Erythroblast (primary cell): ENCODE measurements at places on chromosomes 7 and 10.

DNA sequence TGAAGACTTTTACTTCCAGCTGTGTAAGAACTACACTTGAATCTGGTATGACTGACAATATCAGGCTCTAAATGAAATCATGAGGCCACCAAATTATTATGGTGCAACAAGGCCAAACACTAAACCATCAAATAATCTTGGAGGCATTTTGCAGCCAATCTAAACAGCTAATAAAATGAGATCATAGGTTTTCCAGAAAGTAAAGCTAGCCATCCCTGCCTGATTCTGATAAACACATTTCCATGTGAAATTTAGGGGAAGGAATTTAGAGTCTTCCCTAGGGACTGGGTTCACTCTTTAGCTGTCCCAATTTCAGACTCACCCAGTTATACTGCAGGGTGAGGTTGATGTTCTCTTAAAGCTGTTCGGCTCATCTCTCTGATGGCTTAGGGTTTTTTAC is 190.3 kb upstream of the TMEM196 start:
- no peak for DNase-seq

DNA sequence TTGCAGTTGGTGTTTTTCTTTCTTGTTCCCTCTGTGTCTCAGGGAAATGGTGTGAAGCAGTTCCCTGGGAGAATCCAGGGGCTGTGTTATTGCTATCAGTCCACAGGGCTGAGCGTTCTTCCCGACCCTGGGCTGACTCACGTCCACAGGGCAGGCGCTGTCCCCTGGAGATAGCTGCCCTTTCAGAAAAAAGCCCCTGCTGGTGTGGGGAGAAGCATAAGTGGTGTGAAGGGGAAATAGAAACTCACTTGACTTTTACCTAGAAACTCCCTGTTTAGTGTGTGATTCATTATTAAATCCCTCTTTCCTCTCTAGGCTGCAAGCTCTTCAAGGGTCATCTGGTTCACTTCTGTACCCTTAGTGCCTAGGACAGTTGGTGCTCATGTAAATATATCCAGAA is 63.3 kb upstream of the SMNDC1 start:
- no peak for DNase-seq

- DNase-seq = peak; percentile 62
These were observed 457 bp downstream of the ACADSB start for GRCh38 chr10:123009105-123009820.

DNA sequence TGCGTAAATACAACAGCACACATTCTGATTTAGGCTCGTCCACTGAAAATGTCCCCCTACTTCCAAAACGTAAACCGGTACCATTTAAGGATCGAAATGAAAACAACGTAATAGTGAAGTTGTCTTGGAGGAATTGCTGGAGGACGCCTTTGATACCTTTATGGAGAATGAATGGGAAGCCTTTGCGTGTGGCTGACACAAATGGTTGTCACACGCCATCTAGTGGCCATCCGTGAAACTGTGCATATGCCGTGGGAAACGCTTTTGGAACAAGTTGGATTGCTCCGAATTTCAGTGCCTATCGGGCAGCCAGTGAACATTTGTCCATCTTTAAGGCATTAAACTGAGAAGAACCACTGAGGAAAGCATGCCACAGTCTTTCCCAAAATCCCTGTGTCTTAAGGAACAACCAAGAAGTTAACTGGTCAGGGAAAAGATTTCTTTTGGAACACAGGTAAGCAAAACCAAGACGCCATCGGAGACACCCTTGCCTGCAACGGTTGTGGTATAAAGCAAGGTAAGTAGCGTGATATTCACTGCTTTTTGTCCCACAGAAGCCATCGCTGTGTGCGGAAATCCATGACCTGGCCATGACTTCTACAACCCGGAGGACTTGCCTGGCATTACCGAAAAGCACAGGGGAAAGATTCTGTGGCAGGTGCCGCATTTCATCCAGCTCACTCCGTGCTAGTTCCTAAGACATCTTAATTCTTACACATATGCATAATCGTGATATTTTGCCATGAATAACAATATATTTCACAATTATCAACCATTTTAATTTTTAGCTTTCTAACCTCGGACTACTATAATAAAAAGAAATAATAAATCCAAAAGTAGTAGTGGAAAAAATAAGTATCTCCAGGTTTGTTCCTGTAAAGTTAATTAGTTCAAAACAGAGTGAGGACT is 100.6 kb downstream of the FAM204A start:
- DNase-seq = peak; percentile 81

- no peak for DNase-seq
These were observed 7.7 kb downstream of the VWA2 start for GRCh38 chr10:114246679-114247305.

DNA sequence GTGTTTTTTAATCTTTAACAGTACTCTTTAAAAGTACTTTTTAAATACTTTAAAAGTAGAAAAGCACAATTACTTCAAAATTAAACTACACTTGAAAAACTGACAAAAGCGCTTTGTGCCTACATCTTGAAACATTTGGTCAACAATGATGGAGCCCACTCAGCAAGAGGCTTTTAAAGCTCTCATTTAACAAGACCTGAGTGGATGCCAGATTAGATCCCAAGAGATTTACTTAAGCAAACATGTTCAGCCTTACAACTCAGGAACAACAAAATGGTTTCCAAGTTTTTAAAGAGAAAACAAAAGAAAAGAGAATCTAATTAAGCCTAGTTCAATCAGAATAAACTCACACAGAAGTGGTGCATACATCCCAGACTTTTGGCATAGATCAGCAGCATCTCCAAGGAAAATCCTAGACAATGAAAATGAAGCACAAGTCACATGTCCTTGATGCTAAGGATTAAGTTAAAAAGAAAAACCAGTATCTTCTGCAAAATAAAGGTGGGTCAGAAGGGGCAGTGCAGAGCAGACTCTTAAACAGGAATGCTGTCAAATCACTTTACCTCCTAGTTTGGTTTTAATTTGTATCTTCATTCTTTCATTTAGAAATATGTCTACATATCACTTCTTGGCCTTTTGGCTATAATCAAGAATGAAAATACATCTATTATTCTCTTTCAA is 26.2 kb downstream of the HIBADH start:
- DNase-seq = no peak

DNA sequence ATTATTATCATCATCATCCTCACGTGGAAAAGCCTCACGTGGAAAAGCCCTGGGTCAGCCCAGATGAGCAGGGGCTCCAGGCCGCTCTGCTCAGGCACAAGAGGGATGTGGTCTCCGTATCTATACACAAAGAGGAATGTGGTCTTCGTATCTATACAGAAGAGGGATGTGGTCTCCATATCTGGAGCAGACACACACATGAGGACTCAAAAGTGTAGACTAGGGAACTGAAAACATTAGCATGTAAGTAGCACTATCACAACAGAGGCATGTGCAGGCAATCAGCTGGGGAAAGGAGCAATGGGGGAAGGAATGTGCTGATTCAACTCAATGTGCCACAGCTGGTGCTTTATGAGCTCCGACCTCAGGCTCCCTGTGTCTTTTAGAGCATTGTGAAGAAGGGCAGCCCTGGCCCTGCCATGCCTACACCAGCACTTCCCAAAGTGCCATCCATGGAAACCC is 86.5 kb downstream of the PLXNA4 start:
- DNase-seq = peak; percentile 31

DNA sequence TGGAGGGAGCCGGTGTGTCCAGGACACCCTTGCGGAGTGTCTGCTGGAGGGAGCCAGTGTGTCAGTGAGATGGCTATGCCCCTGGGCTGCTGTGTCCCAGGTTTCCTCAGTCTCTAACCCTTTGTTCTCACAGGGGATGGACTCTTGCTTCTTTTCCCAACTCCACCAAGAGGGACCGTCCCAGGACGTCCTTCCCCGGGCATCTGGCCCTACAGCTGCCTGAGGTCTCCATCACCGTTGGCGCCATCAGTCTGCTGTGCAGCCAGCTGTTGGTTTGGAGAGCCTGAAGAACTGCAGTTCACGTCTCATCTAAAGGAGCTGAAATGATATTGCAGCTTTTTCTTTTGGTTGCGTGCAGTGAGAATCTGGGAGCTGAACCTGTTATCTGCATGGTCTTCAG is 136.2 kb downstream of the VIPR2 start:
- DNase-seq = no peak

GRCh38 chr10:37067576-37067975 is 57.8 kb upstream of the ANKRD30A start:
- DNase-seq = no peak

DNA sequence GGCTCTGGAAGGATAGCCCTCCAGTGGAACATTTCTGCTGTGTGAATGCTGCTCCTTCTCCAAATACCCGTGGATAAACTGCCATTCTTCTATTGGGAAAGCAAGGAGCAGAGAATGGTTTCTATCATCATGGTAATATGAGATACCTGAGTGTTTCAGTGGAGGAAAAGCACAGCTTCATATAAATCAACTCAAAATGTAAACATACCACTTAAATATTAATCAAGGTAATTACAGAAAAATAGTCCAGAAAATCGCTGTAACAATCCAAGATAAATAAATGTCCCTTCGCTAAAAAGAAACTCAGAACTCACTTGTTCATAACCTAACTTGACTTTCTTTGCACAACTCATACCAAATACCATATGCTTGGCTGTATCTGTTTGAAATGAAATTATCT is 635.8 kb downstream of the PARD3 start:
- DNase-seq = no peak

- no peak for DNase-seq
These were observed 31.2 kb upstream of the GPR37 start for GRCh38 chr7:124796771-124797170.

DNA sequence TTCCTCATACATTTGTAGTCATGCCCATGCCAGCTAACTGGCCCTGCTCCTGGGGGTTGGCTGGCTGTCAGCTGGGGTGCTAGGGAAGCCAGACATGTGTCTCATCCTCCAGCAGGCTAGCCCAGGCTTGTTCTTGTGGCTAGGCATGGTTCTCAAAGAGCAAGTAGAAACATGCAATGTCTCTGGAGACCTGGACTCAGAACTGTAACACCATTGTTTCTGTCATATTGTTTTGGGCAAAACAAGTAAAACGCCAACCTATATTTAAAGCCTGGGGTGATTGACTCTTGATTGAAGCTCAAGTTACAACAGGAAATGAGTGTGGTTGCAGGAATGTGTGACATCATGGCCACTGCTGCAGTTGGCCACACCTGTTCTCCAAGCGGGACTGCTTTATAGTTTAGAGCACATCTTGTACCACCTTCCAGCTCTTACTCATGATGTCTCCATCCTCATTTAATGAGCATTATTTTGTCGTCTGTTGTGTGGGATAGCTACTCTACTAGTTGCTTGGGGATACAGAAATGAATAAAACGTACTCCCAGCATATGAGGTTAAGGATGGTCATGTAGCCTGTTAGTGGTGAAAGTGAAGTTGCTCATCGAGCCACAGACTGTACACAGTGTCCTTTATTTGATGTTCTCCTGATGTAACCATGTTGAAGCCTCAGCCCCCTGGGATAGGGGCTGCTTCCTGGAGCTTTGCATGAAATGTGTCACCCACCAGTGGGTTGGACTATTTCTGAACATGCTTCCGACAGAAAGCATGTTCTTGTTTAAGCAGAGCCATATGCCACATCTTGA is 168.4 kb downstream of the SORCS3 start:
- no peak for DNase-seq

DNA sequence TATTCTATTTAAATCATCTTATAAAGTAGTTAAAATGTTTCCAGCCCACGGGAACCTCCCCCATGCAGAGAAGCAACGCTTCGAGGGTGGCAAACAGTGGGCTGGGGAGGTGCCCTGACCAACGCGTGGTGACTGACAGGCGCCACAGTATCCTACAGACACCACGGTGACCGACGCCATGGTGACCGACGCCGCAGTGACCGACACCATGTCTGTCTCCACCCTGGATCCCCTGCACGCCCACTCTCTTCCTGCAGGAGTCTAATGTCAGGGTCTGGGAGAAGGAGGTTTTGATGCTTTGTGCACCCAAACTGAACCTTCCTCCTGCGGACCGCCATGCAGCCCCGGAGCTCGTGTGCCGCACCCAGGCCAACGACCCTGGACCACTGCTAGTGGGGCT is 464.4 kb downstream of the PTPRN2 start:
- no peak for DNase-seq

DNA sequence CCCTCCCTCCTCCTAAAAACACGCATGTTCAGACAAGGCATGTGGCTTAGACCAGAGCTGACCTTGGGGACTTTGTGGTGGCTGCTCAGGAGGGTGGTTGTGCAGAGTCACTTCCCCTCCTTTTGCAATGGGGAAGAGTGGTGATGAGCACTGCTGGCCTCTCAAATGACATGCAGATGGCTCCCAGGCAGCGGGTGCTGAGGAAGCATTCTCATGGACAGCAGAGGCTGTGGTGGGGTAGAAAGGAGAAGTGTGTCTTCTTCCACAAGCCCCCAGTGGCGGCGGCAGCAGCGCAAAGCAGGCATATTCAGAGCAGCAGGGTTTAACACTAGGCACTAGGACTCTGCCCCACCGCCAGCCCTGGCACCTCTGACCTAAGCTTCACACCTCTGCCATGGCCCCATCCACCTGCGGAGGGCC is 105.9 kb upstream of the ANLN start:
- DNase-seq = peak; percentile 11

DNA sequence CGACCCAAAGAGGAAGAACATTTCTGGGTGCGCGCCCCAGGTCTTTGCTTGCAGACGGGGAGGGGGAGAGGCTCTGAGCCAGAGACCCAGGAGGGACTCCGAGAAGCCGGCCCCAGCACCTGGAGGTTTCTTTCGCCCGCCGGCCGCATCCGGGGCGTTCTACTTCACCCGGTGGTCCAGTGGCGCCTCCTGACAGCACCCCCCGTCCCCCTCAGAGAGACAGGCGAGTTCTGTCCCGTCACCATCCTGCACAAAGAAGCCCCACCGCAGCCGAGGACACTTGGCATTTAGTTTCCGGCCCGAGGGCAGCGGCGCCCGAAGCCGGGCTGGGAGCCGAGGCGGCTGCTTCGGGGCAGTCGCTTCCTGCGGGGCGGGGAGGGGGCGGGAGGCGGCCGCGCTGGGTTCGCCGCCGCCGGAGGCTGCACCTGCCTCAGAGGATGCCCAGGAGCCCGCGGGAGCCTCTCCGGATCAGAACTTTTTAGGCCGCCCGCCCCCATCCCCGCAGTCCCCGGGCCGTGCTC is at the start of gene TMEM178B:
Gene TMEM178B, plus strand, starts transcription at position 424 of the 521 bp plus-strand sequence.
- DNase-seq = no peak

GRCh38 chr10:133081636-133082035 is 6.1 kb upstream of the ADGRA1 start:
- no peak for DNase-seq

DNA sequence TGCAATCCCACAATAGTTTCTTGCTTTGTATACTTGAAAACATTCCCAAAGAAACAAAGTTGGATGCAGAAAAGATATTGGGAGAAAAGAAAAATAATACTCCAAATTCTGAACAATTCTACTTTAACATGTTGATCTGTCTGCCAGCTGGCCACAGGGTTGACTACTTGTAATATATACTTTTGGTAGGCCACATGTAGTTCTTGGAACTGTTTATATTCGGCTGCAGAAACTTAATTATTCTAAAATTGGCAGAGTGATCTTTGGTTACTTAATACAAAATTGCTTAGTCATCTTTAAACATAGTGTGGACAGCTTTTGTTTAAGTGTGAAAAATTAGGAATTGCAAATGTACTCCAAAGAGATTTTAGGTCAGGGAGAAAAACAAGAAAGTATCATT is 76.0 kb downstream of the CALD1 start:
- no peak for DNase-seq

GRCh38 chr10:91987397-91988037 is 63.9 kb downstream of the BTAF1 start:
- no peak for DNase-seq
